ENCODE measurements at places on chromosomes 1 and 21. TPM values are rescaled to one million over a fixed set of nuclear protein-coding genes. Genes with fewer than 3 reads are reported as not detected.

The FMO4 gene
- 5.4 TPM for total RNA-seq

The RAP1GAP gene
- 15.7 TPM for total RNA-seq

The NES gene
- total RNA-seq = 3.0 TPM

The MAB21L3 gene
- 6.4 TPM for total RNA-seq

The PLA2G2F gene
- total RNA-seq = 0.12 TPM

The PLPP3 gene
- total RNA-seq = 80.5 TPM

The OXCT2 gene
- total RNA-seq = 3.3 TPM

The FAM177B gene
- total RNA-seq = 4.1 TPM

The SCAMP3 gene
- total RNA-seq = 46.8 TPM

The VHLL gene
- not detected for total RNA-seq

The GCSAML gene
- total RNA-seq = 1.3 TPM

The MAPKAPK2 gene
- 72.1 TPM for total RNA-seq

The TNNI3K gene
- total RNA-seq = 0.72 TPM

The MATN1 gene
- total RNA-seq = not detected

The CD1D gene
- 5.4 TPM for total RNA-seq

The FOXD2 gene
- total RNA-seq = 7.7 TPM

The LRRC38 gene
- not detected for total RNA-seq

The INSRR gene
- 0.09 TPM for total RNA-seq

The DISP3 gene
- 0.23 TPM for total RNA-seq

The UBE2U gene
- total RNA-seq = not detected

Data from mucosa of descending colon (tissue), 3 donors.